Small intestine (tissue), 16 donors: ENCODE measurements at places on chromosomes 7 and 10. TPM values are rescaled to one million over a fixed set of nuclear protein-coding genes. Genes with fewer than 3 reads are reported as not detected.

GBX1 gene
- polyA plus RNA-seq = not detected

DNA sequence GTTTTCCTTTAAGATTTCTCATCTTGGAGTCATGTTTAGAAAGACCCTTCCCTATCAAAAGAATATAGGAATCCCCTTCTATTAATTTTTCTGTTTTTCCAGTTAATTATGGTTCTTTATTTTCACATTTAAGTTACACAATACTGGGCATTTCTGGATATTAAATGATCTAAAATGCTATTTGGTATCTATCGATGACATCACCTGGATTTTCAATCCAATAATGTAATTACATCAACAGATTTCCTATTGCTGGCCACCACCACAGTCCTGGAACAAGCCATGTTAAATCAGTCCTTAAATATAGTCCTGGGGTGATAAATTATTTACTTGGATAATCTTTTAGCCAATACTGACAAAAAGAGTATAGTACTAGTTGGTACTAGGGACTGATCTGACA is 48.0 kb downstream of the PUS7 start:
- no peak for DNase-seq
- H3K27ac ChIP-seq = no peak overlapping the region
- no peaks in the 10 kb centered on the region for H3K27me3 ChIP-seq

DEPP1 gene
- 6.8 TPM for polyA plus RNA-seq

GRCh38 chr7:45660901-45661211 is 86.7 kb downstream of the ADCY1 start:
- DNase-seq = no peak
- H3K4me3 ChIP-seq = no peak overlapping the region
- no peaks in the 10 kb centered on the region for H3K4me1 ChIP-seq
- H3K27me3 ChIP-seq = no peaks in the 10 kb centered on the region

- no peaks in the 10 kb centered on the region for H3K27me3 ChIP-seq
- peaks cover 71% of the 10 kb centered on the region for H3K36me3 ChIP-seq
- DNase-seq = peak; percentile 37
- no peak overlapping the region for H3K4me3 ChIP-seq
- H3K4me1 ChIP-seq = no peaks in the 10 kb centered on the region
Measured at GRCh38 chr10:80172896-80173295, 32.4 kb downstream of the ANXA11 start.

- no peaks in the 10 kb centered on the region for H3K27me3 ChIP-seq
- peaks cover 5% of the 10 kb centered on the region for H3K36me3 ChIP-seq
- no peak for DNase-seq
- no peaks in the 10 kb centered on the region for H3K4me1 ChIP-seq
- H3K4me3 ChIP-seq = no peak overlapping the region
Measured at GRCh38 chr7:30474893-30475292, 3.7 kb downstream of the NOD1 start.
